ENCODE measurements at places on chromosomes 7 and 10.
A peak's percentile ranks its signal among the peaks of the same experiment; 100 is the strongest.

GRCh38 chr7:43764807-43765491, 6.5 kb downstream of the BLVRA start:
- peak; percentile 20 for DNase-seq

- no peak for DNase-seq
Measured at GRCh38 chr7:54944179-54944578, 74.6 kb upstream of the EGFR start.

GRCh38 chr10:22252224-22252800, 34.5 kb upstream of the EBLN1 start:
- peak; percentile 55 for DNase-seq

DNA sequence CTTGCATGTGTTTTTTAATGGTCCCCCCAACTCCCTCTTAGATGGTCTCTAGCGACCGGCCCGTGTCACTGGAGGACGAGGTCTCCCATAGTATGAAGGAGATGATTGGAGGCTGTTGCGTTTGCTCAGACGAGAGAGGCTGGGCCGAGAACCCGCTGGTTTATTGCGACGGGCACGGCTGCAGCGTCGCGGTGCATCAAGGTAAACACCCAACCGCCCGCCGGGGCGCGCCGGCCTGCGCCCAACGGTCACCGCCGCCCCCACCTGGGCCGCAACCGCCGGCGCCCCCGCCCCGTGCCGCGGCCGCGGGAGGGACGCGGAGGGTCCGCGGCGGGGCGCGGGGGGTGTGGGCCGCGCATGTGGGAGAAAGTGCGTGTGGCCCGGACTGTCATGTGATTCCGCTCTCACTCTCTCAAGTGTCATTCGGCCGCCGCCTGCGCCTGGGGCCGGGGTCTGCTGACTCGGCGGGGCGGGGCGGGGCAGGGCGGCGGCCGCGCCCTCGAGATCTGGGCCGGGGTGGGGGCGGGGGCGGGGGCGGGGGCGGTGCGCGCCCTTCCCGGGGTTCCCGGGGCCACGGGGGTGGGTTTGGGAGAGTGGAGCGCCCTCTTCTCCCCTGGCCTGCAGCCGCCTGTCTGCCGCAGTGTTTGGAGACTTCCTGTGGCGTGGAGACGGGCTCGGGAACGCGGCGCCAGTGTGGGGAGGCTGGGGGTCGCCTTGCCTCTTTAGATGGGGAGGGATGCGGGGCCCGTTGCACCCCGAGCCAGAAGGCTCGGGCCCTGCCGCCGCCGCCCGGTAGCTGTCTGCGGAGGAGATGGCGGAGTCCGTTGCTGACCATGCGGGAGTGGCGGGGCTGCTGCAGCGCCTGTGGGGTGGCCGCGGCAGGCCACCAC, 817 bp downstream of the MLLT10 start:
- DNase-seq = peak; percentile 27

- no peak for DNase-seq
Measured at GRCh38 chr10:119282446-119282845, 75.1 kb downstream of the GRK5 start.

Data from urothelium cell line (cell line).